Nephron progenitor cell (in vitro differentiated cells): ENCODE measurements at places on chromosomes 3 and 15.

DNA sequence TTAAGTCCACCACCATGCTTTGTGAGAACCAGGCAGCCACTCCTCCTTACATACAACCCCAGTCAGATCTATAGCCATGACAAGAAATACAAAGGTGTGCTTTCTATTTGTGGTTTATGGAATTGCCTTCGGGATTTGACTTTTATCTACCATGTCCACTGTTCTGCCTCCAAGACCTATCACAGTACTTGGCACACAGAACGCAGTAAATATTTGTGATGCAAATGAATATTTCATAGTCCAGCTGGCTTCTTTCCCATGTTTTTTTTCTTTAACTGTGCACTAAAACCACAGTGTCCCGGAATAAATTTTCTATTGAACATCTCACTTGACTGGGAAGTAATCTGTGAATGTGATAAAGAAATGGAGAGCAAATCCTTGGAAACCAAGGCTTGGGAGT, 314.7 kb downstream of the RORA start:
- DNase-seq = no peak

- DNase-seq = no peak
Observed at GRCh38 chr3:17047162-17047561, 162.4 kb downstream of the PLCL2 start.

- DNase-seq = no peak
Observed at GRCh38 chr3:170768334-170768801, 101.6 kb downstream of the RPL22L1 start.

DNA sequence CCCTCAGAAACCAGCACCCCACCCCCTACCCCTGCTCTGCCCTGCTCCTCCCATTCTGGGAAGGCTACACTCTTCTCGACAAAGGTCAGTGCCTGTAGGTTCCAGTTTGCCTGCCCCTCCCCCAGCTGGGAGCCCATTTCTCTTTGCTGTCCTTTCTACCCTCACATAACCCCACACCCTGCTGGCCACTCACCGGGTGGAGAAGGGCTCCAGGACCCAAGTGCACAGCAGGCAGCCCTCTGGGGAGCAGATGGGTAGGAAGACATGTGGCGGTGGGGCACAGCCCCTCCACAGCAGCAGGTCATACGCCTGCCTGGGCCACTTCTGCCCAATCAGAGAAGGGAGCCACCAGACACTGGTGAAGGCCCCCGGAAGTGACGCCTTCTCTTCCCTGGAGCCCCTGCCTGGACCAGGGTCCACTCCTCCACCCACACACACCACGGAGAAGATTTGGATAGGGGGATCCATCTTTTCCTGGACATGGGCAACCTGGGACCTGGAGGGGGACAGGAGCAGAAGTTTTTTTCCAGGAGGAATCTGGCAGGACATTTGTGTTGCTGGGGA, at the start of gene THPO:
TSS of gene THPO (minus strand) at position 326 of the 564 bp plus-strand sequence. CDS start 1,948 bp downstream, outside the sequence.
- peak; percentile 57 for DNase-seq

DNA sequence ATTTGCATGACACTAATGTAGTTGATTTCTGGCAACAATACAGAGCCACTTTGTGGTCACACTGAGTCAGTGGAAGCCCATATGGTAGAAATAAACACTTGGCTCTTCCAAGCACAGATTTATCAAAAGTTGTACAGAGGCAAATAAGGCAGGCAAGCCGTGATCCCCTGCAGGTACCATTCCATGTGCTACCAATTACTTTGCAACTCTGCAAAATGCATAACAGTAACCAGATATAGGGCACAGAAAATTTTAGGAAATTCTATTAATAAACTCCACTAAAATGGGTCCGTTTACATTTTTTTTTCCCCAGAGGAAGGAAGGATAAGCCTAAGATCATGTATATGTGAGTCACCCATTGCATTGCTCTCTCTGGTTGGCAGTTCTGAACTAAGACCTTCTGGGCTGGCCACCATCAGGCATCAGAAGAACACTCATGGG, 103.1 kb upstream of the PTX3 start:
- DNase-seq = no peak

- DNase-seq = no peak
Observed at GRCh38 chr3:189655617-189656016, 24.4 kb downstream of the TP63 start.

- DNase-seq = no peak
Observed at GRCh38 chr15:56383010-56383409, 17.8 kb downstream of the TEX9 start.

DNA sequence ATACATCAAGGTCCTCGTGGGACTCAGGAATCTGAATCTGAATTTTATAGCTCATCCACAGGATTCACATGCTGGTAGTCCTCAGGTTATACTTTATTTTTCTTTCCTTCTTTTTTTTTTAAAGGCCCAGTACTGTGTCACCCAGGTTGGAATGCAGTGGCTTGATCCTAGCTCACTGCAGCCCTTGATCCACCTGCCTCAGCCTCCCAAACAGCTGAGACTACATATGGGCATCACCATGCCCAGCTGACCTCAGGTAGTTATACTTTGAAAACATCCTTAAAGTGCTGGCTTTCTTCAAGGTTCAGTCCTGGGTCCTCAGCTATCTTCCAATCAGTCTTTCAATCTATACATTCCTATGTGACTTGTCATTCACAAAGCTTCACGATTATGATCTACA, 38.2 kb downstream of the SNX4 start:
- DNase-seq = no peak

- DNase-seq = no peak
Observed at GRCh38 chr3:181791056-181791955, 79.6 kb downstream of the SOX2 start.

DNA sequence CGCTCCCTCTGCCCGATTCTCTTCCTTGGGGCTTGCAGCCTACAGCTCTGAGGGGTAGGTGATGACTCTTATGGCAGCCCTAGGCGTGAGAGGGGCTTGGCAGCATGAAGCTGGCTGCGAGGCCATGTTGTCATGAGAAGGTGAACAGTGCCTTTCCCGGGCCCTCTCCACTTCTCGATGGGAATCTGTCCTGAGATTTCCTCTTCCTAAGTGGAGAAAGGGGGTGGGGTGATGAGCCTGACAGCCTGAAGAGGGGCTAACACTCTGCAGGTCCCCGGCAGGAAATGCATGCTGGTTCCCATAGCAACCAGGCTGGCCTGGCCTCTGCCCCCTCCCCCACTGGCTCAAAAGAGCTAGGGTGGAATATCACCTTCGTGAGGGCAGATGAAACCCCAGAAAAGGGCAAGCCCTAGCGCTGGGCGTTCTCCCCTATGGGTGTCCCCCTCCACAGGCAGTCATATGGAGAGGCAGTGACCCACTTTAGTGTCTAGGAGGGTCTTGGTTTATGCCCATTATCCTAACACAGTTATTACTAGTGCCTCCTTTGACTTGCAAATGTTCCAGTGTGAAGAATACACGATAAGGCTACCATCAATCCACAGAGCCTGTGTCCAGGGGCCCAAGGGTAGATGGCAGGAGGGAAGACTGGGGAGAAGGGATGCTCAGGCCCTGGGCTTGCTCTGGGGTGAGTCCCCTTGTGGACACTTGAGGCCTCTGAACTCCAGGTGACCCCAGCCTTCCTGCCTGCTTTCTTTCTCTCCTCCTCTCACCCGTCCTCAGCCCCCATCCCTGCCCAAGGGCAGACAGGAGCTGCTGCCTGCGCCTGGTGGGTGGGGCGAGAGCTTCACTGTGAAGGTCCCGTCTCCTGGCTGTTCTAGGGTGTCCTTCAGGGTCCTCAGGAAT, 13.2 kb downstream of the EPHB3 start:
- DNase-seq = peak; percentile 73

GRCh38 chr3:88385090-88385489, 235.3 kb downstream of the C3orf38 start:
- no peak for DNase-seq

- no peak for DNase-seq
Observed at GRCh38 chr3:37924453-37924852, 62.8 kb downstream of the CTDSPL start.

DNA sequence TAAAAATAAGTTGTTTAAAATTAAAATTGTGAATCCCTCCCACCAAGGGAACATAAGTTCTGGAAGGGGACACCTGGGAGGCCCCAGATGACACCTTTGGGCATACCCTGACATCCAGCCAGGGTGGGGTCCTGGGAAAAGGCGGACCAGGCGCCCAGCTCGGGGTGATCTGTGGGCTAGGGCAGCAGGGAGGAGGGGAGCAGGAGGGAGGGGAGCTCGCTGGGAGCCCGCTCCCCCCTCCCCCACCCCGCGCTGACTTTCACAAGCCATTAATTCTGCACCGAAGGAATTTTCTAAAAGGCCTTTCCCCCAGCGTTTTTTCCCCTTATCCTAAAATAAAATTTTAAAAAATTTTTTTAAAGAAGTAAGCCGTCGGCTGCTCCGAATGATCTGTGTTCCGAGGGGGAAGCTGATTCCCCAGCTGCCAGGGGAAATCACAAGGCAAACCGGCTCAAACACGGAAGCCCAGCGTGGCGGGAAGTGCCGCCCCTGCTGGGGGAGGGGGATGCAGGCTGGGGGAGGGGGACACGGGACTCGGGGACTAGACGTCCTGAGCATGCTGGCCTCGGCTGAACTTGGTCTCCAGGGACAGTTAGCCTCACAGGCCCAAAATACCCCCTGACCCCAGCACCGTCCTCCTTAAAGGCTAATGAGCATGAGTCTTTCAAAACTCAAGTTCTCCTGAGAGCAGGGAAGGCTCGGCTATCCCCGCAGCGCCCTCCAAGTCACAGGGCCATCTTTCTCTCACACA, 13.9 kb downstream of the PLXND1 start:
- peak; percentile 69 for DNase-seq

GRCh38 chr3:66379565-66379964, 121.3 kb downstream of the LRIG1 start:
- DNase-seq = no peak

GRCh38 chr3:69659180-69659910, 79.9 kb upstream of the MITF start:
- no peak for DNase-seq

DNA sequence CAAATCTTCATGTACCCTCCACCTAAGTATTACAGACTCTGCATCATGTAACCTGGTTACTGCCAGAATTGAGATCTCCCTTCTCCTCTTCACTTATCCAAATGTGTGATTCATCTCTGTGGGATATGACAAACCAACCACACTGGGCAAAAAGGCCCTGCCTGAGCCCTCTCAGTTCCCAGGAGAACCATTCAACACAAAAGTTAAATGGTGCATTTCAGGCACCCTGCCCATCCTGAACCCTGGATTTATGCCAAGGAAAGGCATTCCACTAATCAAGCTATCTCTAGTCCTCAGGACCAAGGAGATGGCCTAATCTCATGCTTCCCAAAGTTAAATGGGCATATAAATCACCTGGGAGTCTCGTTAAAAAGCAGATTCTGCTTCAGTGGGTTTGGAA, 108.5 kb downstream of the TNIK start:
- no peak for DNase-seq

DNA sequence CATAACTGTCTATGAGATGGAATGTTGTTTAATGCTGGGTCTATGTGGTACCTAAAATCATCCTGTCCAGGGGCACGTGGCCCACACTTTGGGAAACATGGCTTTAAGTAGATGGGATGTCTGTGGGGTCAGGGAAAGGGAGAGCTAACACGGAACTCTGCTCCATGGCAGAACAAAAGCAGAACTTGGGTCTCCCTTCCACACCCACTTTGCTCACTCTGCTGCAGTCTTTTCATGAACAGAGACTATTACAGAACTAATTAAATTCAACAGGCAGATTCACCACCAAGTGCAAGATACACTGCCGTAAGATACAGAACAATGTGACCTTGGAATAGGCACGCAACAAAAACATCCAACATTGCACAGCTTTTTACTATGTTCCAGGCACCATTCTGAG, 28.2 kb downstream of the POPDC2 start:
- no peak for DNase-seq

DNA sequence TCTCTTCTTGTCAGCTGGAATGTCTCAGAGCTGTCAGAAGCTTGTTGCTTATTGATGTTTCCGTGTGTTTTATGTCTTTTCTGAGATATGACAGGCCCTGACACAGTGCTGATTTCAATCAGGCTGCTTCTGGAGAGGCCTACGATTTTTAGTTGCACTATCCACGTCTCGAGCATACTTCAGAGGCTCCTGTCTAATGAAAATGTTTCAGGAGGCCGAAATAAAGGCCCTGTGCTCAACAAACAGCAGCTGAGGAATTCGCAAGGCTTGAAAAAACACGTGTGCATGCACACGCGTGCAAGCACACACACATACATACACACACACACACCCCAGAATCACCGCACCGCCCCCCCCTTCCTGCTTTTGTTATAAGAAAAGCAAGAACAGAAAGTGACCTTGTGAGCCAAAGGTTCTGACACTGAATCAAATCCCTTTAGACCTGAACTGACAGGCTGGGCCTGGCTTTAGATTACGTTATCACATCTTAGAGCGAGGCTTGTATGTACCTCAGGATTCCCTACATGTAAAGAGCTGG, 296.6 kb downstream of the NR2F2 start:
- DNase-seq = no peak

DNA sequence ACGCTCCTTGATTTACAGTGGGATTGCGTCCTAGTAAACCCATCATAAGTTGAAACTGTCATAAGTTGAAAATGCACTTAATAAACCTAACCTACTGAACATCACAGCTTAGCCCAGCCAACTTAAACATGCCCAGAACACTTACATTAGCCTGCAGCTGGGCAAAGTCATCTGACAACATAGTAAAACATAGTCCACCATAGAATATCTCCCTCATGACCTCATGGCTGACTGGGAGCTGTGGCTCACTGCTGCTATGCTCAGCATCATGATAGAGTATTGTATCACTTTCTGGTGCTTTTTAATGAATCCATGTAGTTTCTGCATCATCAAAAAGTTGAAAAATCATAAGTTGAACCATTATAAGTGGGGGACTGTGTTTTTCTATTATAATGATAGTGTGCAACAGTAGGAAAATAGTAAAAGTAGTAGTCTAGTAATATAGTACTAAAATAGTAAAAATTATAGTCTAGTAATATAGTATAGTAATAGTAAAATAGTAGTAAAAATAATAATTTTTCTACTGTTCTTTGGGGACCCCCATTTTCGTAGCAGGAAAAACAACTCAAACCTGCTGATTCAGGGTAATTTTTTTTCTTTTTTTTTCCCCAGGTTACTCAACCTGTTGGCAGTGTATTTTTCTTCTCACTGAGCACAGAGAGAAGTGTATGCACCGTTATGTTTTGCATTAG, 233.5 kb downstream of the MYRIP start:
- no peak for DNase-seq

- DNase-seq = no peak
Observed at GRCh38 chr3:25355034-25355885, 72.8 kb upstream of the RARB start.
